NCI-H446 treated with DMSO at 0.1 percent for 48 hours (cell line): ENCODE measurements at places on chromosomes 4 and X.

DNA sequence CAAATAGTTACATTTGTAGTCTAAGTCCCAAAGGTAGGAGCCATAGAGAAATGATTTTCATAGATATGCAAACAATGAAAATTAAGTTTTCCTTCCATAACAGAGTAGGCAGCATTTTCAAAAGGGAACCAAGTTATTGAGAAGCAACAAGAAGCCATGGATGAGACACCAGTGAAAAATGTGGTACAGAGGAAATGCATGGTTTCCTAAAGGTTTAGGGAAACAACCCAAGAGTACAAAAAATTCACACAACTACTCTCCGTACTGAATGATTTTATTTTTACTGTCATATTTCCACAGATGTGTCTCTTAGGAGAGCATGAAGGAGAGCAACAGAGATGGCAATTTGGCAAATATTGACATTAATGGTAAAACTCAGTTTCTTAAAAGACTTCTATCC is 1408.9 kb upstream of the PCDH7 start:
- no peak for DNase-seq

DNA sequence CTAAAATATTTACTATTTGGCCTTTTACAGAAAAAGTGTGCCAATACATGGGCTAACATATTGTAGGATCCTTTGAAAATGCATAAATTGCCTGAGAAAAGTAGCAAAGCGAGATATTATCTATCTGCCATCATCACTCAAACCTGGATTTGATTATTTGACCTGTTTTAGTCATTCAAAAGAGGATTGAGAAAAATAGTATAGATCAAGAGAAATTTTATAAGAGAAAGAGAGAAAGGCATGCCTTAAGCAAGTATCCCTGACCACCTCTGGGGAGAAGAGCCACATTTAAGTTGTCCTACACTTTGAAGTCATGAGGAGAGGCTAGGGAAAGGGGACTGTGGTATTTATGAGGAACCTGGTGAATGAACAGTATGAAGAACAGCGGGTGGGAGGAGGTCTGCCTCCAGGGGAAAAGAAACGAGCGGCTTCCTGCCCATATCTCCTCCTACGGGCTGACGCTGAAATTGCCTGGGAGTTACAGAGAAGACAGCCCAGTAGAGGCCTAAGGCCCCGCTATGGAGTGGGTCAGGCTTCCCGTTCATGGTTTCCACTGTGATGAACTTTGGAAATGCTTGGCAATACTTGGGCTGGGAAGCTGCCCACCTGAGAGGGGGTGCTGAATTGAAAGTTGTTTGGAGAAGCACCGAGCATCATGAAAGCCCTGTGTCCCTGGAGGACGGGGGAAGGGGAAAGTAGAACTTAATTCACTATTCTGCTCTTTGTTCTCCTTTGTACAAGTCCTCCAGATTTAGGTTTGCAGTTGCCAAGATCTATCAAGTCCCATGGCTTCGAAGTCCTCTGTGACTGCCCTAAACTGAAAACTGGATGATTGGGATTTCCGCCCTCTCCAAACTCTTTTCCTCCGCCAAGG is 106.9 kb upstream of the ACSL4 start:
- DNase-seq = no peak

DNA sequence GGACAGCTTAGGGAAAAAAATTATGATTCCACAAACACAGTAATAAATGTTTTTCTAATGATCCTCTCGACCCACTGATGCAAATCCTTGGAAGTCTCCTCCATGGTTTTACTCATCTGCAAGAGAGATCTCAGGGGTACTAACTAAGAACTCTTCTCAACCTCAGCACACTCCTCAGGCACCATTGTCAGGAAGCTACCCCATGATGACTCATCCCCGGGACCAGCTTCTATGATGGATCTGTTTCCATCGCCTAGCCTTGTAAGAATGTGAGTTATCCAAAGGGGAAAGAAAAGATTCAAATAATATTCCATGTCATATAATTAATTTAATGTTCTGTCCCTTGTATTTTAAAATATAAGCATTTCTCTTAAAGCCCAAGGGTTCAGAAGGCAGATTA is 816.1 kb upstream of the IGFBP7 start:
- no peak for DNase-seq

- no peak for DNase-seq
Observed at GRCh38 chrX:48589482-48590162, 7.7 kb upstream of the WDR13 start.

- no peak for DNase-seq
Observed at GRCh38 chr4:141275834-141276233, 55.1 kb downstream of the ZNF330 start.

- DNase-seq = no peak
Observed at GRCh38 chr4:10333942-10334341, 123.3 kb downstream of the ZNF518B start.

DNA sequence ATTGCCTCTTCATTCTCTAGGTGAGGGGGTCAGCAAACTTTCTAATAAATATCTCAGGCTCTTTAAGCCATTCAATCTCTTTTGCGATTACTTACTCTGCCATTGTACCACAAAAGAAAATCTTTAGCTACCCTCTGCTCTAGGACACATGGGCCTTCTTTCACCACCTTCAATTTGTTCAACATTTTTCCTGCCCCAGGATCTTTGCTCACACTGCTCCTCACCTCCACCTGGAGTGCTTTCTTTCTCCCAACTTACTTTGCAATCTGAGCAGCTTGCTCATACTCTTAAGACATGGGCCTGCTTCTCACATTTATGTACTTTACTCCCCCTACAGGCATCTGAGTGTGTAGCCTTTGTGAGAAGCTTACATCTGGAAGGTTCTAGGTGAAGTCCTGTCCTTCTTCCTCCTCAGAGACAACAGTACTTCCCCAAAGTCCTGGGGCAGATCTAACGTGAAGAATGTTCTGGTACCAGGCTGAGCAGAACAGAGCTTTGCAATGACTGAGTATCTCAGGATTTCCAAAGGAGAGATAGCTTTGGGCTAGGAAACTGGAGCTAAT is 55.0 kb upstream of the PRDM5 start:
- peak; percentile 16 for DNase-seq

DNA sequence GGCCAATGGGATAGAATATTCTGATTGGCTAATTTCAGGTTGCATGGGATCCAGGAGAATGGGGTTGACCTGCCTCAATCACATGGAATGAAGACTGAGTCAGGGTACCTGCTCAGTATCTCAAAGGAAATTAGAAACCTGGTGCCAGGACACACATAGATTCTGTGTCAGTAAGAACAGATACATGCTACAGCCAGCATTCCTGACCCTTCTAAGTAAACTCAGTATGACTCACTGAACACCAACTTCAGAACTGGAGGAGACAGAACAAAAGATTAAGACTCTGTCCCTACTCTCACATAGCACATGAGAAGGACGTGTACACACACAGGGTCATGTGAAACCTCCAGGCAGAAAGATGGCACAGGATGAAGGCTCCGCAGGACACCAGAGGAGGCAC is 54.5 kb downstream of the FAM184B start:
- DNase-seq = no peak

DNA sequence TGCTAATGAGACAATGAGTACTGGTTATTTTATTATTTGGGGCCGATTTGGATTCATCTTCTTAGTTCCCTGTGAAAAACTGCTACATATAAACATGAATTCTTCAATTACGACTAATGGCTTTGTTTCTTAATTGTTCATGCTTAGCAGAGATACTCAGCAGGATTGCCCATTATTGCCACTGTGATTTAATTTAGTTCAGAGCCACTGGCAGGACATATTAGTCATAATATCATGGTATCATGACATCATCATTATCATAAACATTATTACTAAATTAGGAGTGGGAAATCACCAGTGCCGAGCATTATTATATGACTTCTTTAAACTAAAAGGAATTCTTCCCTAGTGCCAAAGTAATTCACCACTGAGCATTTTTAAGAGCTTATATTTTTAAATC is 201.4 kb downstream of the SPOCK3 start:
- peak; percentile 49 for DNase-seq

DNA sequence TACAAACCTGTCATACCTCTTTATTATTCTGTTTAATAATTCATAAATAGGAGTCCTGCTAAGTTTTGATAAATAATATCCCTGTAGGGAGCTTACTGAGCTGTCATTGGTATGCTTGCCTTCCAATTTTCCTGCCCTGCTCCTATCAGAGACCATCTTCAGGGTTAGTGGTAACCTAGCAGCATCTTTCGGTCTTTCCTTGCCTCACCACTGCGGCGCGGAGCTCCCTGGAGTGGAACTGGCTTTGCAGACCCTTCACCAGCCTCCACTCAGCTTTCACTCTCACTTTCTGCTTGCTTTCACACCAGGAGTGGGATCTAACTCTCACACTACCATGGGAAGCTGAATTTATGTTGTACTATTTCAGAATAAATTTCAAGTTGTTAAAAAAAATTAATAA is 481.7 kb upstream of the ATOH1 start:
- DNase-seq = no peak

- no peak for DNase-seq
Observed at GRCh38 chr4:54767376-54767775, 109.6 kb downstream of the KIT start.

DNA sequence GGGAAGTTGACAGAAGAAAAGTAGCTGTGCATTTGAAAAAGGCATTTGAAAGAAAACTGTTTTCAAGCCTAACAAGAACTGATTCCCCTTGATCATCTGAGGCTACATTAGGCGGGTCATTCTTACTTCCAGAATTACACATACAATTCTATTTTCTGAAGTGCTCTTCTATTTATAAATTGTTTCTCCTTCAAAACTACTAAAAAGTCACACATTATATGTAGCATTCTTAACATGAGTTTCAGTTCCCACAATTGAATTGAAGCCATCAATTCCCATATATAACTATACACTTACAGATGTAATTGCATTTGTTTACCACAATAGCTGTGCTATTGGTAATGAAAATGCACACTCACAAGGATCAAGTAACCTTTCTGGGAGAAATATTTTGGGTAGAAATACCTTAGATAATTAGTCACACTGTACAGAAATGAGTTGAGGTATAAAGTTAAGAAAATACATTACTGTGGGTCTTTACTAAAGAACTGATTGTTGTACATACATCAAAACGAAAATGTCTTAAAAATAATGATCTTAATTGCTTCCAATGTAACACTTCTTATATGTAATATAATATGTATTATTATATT is 1688.0 kb upstream of the AGA start:
- DNase-seq = no peak

DNA sequence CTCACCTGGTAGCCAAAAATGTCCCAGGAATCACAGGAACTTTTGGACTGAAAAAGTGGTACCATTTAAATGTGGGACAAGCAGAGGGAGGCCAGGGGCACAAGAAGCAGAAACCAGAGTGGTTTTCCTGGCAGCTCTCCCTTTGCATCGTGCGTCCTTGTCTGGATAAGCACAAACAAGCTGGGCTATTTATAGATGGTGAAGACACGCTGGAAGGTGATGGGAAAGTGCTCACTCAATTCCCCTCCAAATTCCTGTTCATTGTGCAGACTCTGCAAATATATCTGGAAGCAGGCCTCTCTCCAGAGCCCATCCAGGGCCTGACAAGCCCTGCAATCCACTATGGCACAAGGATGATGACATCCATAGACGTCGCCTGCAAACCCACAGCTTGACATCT is 63.6 kb upstream of the MAP3K15 start:
- DNase-seq = no peak

GRCh38 chrX:71667328-71668247 is at the start of gene LOC101059915:
Gene LOC101059915 (plus strand): TSS chrX:71667546.
- DNase-seq = peak; percentile 81

DNA sequence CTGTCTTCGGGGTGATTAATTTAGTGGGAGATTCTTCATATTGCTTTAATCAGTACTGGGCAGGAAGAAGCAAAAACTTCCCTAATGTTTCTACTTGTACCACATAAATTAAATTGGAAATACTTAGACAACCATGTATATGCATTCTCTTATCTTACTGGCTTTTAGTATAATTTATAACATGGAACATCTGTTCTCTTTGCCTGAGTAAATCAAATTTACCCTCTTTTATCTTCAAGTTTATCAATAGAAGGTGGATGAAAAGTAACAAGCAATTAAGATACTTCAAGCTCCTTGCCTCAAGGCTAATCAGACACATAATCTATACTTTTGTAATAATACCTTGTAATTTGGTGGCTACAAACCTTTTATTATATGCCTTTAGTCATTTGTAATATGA is 274.4 kb upstream of the ARX start:
- DNase-seq = no peak

GRCh38 chr4:78528327-78528726 is 23.2 kb upstream of the ANXA3 start:
- DNase-seq = no peak

DNA sequence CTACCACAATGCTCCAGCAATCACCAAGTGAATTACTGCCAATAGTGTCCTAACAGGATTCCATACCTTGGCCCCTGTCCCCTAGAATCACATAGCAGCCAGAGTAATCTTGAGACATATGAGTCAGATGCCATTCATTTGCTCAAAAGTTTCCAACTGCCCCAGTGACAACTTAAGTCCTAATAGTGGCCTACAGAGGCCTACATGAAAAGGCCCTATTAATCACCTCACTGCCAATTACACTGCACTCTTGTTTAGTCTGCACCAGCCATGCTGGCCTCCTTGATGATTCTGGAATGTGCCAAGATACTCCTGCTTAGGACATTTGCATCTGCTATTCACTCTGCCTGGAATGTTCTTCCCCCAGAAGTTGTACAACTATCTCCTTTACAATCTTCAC is 130.7 kb downstream of the NR3C2 start:
- no peak for DNase-seq

- DNase-seq = no peak
Observed at GRCh38 chr4:38654273-38654672, 9.7 kb upstream of the KLF3 start.

DNA sequence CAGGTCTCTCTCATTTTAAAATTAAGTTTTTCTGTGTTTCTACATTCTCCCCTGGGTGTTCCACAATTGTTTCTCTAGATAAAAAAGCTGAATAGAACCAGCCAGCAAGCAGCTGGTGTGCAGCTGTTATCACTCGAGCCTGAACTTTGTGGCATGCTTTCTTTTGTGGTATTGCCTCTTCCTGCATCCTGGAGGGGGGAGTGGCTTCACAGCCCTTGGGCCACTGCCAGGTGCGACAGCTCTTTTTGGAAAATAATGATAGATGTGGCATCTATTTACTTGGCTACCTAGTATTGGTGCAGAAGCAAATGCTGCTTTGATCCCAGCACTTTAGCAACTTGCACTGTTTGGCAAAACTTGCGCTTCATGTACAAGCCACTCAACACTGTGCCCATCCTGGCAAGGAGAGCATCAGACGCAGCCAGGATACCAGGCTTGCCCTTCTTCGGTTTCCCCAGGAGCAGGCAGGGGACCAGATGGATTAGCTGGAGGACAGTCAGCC is 69.4 kb downstream of the HMGB2 start:
- DNase-seq = peak; percentile 88

DNA sequence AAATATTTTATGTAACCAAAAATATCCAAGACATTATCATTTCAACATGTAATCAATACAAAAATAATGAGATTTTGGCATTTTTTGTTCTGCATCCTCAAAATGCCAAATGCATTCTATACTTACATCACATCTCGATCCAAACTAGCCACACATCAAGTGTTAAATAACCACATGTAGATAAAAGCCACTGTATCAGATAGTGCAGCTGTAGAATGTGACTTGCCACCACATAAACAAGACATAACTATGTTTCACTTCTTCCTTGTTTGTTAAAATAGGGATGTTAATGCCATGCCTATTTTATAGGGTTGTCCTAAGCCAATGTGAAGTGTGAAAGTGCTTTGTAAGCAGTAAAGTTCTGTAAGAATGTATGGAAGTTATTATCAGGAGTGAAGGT is 20.9 kb downstream of the INTS6L start:
- DNase-seq = no peak
